ENCODE measurements at places on chromosomes 5 and 9.

DNA sequence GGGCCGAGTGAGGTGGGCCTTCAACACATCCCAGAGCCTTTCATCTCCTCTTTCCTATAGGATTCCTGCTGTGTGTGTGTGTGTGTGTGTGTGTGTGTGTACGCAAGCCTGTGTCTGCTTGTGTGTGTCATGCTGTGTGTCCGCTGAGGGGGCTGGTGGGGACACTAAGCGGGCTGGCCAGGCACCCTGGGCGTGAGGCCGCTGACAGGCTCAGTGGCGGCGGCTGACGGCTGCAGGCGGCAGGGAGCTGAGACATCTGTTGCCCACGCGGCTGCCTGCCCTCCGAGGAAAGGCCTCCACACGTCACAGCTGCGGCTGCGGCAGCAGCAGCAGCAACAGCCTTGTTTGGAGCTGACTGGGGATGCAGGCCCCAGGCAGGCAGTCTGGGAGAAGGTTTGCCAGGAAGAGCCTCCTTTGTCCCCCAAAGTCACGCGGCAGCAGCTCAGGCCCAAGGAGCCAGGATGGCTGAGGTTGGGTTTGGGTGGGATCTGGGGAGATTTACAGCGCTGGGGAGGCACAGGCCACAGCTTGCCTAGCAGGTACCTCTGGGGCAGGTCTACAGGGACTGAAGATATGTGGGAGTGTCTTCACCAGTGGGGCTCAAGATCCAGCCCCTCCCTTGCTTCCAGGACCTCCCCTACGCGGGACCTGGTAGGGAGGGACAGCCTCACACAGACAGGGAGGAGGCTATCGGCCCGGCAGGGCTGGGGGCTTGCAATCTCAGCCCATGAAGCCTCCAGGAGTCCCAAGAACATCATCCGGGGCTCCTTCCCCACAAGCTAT, 1.8 kb downstream of the PDLIM4 start:
- no peak for DNase-seq

GRCh38 chr9:128055344-128056040, 11.6 kb downstream of the NAIF1 start:
- DNase-seq, result no peak

DNA sequence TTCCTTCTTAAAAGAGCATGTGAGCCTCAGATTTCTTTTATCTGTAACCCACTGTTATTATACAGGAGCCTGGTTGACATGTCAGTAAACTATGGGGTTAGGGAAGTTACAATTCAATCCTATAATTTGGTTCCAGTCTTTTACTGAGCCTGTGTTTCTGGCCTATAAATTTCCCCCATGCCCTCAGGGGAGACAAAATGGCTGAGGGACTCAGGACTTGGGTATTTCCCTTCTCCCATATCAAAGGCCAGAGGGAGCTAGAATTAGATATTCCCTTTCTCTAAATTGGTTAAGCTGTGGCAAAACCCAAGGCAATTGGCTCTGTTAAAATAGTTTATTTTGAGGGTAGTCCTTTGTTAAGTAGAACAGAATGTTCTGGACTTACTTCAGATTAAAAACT, 823.2 kb downstream of the TLE1 start:
- DNase-seq, result no peak

- no peak for DNase-seq
Measured at GRCh38 chr5:39599721-39600431, 175.1 kb upstream of the DAB2 start.

DNA sequence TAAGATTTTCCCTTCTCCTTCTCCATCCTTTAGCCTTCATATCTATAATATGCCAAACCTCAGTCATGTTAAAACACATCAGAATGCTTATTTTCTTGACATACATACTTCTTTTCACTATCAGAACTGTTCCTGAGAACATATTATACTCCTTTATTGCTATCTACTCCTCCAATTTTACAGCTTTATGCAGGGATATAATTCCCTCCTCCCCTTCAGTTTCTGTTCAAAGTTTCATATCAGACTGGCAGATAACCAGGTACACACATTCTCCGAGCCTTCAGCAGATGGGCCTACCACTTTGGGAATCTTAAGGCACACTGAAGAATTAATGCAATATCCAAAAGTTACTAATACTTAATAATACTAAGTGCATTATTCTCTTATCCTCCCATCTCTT, 29.1 kb downstream of the FAM169A start:
- no peak for DNase-seq

DNA sequence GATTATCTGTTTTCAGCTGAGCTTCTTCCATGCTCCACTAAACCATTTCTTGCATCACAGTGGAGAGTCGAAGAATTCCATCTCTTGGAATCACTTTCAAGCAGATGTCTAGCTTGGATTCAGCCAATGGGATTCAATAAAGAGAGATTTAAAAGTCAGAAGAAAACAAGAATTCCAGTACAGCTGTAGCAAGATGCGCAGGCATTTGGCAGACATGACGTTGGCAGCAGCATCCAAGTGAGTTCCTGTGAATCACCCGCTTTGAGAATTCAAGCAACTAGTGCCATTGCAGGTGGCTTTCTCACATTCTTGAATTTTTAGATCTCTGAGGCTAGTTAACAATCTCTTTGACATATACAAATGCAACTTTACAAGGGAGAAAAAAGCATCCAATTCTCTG, 467.0 kb downstream of the CDH10 start:
- no peak for DNase-seq

GRCh38 chr5:158832731-158833130, 267.0 kb downstream of the EBF1 start:
- no peak for DNase-seq

DNA sequence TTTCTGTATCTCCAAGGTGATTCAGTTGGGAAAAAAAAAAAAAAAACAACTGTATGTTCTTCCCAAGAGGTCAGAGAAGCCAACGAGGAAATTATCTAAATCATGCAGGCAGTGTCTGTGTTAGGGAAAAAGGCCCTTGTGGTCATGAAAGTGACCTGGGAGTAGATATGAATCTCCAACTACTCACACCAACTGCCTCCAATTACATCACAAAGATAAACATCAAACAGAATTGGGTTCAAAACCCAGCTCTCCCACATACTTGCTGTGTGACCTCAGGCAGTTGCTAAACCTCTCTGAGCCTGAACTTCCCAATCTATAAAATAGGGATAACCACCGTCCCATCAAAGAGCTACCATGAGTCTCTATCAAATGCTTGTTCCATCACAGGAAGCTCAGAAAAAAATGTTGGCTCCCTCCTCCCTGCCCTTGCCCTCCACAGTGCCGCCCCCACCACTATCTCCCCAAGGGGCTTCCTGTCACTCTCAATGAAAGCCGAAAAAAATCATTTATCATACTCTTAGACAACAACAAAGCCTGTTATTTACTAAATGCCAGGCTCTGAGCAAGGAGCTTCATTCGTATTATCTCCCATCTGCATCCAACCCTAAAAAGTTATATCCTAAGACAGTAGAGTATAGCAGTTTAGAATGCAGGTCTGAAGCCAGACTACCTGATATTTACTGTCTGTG, 42.9 kb downstream of the CDK5RAP2 start:
- DNase-seq, result no peak

GRCh38 chr5:179215576-179215975, 129.7 kb downstream of the ADAMTS2 start:
- no peak for DNase-seq

DNA sequence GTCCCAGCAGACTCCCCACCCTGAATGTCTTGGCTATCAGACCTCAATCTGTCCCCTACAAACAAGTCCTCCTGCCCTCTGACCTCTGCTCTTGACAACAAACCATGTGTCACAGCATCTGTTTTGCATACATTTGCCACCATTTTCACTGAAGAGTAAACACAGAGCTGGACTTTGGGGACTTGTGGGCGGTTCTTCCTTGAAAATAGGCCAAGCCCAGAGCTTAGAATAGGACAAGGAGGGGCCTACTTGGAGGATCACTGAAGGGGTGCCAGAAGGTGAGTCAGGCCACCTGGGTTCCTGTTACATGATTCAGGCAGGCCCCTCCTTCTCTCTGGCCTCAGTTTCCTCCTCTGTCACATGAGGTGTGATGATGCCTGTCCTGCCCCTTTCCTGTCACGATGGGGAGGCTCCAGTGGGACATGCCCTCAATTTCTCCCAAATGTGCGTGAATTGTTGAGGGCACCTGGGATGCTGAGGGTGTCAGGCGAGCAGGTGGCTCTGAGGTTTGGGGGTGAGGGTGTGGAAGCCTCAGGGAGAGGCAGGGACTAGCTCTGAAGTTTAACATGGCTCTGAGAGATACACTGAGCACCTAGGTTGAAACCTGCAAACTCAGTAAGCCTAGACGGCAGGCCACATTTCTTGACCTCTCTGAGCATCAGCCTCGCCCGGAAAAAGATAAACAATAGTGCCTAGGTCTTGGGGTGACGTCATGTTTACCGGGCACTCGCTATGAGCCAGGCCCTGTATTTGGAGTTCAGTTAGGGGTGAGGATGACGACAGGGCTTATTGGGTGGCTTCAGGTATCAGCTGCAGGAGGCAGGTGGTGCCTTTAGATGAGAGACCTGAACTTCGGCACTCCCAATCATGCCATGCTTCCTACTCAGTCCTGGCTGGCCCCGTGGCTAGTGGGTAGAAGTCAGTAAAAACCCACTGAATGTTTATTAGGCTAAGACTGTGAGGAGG, 107.6 kb upstream of the PITX1 start:
- no peak for DNase-seq

- peak; percentile 28 for DNase-seq
Measured at GRCh38 chr9:100714372-100715099, 136.7 kb downstream of the CAVIN4 start.

DNA sequence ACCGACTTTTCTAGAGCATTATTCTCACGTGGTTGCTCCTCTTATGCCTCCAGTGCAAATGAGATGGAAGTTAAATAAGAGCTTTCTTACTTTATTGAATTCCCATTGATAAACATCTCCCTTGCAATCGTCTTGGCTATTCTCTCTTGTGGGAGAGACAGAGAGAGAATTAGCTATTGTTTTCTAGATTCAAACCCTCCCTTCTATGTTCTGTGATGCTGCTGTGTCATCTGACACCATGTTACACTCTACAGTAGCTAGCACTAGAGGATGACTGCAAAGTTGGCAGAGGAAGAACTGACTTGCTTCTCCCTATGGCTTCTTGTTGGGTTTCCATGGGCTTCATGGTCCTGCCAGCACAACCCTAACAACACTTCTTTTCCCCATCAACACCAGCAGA, 134.6 kb upstream of the RANBP3L start:
- DNase-seq, result no peak

- DNase-seq, result no peak
Measured at GRCh38 chr5:156361436-156362109, 34.6 kb downstream of the SGCD start.

DNA sequence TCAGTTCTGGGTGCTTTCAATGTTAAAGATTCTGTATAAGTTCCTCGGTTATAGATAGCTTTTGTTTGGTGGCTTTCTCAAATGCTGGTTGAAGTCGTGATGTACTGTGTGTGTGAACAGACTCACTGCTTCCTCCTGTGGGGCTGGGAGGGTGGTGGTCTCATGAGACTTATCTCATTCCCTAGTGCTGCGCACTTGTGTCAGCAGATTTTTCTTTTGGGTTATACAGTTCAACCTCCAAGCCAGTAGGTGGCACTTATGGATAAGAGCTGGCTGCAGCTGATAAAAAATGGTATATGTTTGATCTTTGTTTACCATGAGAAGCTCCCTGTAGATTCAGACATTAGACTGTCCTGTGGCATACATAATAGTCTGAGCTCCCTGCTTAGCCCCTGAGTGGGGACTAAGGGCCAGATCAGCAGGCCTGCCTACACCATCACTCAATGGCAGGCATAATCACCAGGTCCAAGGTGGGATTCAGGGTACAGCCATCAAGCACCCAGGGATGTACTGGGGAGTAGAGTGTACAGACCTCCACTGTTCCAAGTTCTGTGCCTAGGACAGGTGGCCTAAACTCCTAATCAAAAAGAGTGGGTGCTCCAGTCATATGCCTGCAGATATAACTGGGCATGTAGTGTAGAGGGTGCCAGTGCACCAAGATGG, 174.2 kb downstream of the OXCT1 start:
- DNase-seq, result no peak

- no peak for DNase-seq
Measured at GRCh38 chr5:83277953-83278352, 193.6 kb upstream of the VCAN start.

DNA sequence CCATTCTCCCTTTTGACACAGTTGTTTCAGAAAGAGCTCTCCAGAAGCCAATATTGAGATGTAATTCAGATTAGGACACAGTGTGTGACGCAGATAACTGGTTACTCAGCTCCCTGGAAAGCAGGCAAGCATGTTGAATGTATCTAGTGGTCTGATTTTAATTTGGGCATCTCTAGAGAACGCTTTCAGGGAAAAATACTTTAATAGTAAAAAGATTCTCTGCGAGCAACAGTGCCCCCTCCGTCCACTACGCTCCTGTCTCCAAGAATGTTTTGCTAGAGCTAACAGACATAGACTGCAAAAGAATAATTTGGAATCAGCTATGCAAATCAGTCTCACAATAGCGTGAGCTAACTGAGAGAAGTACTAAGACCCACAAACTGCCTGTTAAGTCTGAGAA, 23.3 kb downstream of the CFAP90 start:
- DNase-seq, result no peak

DNA sequence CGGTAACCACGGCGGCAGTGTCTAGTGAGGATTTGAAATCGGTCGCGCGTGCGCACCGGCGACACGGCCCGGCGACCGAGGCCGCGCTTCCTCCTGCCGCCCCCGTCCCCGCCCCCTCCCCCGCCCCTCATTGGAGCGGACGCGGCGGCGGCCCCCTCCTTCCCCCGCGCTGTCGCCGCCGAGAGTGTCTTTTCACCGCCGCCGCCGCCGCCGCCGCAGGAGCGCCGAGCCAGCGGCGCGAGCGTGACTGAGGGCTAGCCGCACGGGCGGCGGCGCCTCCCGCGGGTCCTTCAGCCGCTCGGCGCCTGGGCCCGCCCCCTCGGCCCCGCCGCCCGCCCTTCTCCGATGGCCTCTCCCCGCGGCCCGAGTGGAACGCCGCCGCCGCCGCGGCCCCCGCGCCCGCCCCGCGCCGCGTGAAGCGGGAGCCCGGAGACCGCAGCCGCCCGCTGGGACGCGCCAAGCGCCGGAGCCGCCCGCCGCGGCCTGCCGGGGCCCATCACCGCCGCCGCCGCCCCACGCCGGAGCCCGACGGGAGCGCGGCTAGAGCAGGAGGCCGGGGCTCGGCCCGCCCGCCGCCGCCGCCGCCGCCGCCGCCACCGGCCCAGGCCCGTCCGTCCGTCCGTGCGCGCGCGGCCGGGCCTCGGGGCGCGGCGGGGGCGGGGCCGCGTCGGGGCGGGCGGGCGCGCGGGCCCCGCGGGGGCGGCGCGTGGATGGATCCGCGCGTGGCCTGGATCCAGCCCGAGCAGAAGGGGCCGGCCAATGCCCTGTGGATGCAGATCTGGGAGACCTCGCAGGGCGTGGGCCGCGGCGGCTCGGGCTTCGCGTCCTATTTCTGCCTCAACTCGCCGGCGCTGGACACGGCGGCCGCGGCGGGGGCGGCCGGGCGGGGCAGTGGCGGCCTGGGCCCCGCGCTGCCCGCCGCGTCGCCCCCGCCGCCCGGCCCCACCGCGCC, at the start of gene TENT4A:
Gene TENT4A (plus strand): TSS at position 159 of the 952 bp plus-strand sequence. CDS start 552 bp downstream, at position 711.
- no peak for DNase-seq

DNA sequence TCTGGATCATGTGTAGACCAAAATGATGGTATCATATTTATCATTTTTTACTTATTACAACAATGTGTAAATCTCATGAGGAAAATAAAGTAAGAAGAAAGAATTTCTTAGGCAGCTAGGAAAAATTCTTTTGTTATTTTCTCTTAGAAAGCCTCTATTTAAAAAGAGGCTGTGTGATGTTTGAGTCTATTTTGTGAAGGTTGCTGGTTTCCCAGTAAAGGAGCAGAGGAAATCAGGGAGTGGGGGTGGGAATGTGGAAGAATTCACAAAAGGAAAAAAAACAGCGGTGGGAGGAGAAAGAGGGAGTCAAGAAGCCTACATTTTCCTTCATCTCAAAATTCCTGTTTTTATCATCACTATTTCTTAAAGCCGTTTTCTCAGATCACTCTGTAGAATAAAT, 20.1 kb downstream of the PTCH1 start:
- no peak for DNase-seq

All from stimulated activated CD4-positive, alpha-beta T cell treated with anti-CD3 and anti-CD28 coated beads, Interleukin-4, amount 100 ng/mL, for 48 hours (primary cell).